KG1 (cell line): ENCODE measurements at places on chromosomes 12 and 14.

GRCh38 chr12:25276199-25276937, 25.6 kb upstream of the KRAS start:
- DNase-seq = no peak

- no peak for DNase-seq
Observed at GRCh38 chr12:123494124-123494851, 36.3 kb downstream of the SNRNP35 start.

DNA sequence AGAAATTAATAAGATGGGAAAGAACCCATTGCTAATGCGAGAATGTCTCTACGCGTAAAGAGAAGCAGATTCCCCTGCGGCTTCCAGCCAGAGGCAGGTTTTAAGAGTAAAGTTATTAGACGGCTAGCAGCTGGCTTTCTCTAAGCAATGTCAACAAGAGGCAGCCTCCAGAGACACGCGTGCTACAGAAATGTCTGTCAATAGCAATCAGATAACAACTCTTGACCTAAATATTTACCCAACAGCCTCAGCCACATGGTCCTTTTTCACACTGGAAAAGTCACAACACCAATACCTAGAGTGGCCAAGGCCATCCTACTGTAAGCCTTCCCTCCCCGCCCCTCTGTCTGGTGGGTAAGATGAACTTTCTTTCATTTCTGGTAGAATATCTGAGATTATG, 146.0 kb upstream of the SFSWAP start:
- no peak for DNase-seq

DNA sequence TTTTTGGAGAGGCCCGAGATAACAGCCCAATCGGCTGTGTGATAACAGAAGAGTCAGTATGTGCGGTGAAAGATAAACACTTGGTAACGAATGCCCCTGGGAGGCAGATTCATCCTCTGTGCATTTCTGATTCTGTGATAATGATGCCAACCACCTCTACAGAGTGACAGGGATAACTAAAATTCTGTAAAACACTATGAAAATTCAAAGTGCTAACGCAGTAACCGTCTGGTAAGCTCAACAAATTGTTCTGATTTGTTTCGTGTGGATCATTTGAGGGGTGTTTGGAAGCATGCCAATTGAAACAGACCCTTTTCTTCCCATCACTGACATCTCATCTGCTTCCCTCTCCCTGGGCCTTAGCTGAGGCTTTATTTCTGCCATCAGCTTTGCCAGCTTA, 76.3 kb downstream of the ESR2 start:
- DNase-seq = no peak

GRCh38 chr14:70830998-70831781, 21.9 kb upstream of the MAP3K9 start:
- DNase-seq = no peak

GRCh38 chr12:94242901-94243300, 94.5 kb downstream of the PLXNC1 start:
- DNase-seq = no peak

DNA sequence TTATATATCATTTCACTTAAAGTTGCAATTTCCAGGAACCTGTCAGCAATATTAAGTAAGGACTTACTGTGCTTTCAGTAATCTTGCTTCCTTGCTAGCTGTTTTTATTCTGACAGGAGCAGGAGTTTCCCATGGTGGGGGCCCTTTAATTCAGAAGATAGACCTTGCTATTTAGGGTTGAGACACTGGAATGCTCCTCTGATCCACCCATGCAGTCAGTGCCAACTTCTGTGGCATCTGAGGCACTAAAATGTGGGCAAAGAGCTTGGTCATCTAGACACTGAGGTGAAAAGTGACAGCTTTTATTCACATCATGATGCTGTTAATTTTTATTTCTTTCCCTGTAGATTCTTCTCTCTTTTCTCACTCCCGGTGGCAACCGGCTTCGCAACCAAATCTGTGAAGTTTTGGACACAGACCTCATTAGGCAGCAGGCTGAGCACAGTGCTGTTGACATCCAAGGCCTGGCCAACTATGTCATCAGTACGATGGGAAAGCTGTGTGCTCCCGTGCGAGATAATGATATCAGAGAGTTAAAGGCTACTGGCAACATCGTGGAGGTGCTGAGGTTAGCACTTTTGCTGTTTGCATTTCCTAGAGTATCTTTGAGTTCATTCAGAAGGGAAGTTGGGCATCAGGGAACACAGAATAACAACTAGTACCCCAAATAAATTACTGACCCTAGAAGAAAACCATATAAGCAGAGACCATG, 18.8 kb downstream of the TCP11L2 start:
- DNase-seq = no peak

DNA sequence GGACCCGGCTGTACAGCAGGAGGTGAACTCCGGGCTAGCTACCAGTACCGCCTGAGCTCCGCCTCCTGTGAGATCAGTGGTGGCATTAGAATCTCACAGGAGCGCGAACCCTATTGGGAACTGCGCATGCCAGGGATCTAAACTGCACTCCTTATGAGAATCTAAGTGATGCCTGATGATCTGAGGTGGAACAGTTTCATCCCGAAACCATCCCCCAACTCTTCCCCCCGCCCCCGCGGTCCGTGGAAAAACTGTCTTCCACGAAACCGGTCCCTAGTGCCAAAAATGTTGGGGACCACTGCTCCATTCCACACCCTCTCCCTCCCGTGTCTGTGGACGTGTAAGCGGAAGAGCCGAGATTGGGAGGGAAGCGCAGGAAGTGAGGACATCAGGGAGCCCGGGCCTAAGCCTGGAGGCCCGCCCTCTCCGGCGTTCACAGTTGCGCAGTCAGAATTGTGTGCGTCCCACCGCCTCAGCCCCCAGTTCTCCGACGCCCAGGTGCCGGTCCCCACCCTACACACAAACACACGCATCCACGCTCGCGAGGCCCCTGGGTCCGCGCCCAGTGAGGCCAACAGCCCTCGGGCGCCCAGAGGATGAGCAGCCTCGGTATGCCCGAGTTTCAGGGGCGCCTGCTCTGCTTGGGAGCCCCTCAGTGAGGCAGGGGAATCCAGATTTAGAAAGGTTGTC, 1.8 kb upstream of the RNASE4 start:
- DNase-seq = peak; percentile 55

DNA sequence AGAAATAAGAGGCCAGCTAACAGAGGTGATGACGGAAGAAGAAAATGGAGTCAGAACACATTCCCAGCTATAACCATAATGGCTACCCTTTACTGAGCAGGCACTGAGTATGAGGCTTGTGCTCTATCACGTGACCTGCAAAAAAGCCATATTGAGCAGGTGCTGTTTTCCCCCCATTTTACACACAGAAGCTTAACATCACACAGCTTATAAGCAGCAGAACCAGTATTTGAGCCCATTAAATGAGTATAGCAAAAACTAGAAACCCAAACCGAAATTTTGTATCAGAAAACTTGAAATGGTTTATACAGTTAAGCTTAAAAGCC, 28.4 kb downstream of the PAPLN start:
- DNase-seq = no peak

- no peak for DNase-seq
Observed at GRCh38 chr12:108911915-108912314, 32.0 kb downstream of the DAO start.
